Mesendoderm (in vitro differentiated cells): ENCODE measurements at places on chromosomes 2 and 18.

DNA sequence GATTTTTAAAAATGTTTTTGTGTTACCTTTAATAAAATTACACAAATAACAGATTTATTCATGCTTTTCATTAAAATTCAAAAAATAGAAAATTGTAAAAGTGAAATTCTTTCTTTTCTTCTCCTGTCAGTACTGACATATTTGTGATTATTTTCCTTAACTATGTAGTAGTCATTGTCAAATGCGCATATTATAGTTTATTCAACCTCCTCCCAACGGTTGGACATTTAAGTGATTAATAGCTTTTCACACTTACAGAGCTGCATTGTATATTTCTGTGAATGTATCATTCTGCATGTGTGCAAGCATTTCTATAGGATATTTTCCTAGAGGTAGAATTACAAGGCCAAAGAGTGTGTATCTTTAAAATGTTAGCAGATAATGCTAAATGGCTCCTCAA lies 259.2 kb downstream of the SH3BP4 start:
- no peaks in the 10 kb centered on the region for H3K36me3 ChIP-seq
- H3K4me3 ChIP-seq = no peak overlapping the region
- no peaks in the 10 kb centered on the region for H3K4me1 ChIP-seq
- H3K27ac ChIP-seq = no peak overlapping the region
- H3K27me3 ChIP-seq = no peaks in the 10 kb centered on the region

DNA sequence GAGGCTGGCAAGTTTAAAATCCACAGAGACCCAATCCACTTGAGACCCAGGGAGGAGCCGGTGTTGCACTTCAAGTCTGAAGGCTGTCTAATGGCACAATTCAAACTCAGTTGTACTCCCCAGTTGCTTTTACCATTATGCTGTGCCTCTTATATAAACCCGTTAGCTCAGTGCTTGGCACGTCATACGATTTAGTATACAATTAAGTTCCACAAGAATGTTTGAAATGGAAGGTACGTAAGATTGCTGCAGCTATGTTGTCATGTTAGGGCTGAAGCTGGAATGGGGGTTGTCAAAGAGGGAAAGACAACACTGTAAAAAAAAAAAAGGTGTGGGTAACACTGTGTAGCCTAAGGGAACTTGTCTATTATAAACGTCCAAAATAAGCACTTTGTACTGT lies 30.2 kb downstream of the LIMS1 start:
- H3K27ac ChIP-seq = no peak overlapping the region
- H3K4me1 ChIP-seq = peaks cover 4% of the 10 kb centered on the region
- no peaks in the 10 kb centered on the region for H3K36me3 ChIP-seq

DNA sequence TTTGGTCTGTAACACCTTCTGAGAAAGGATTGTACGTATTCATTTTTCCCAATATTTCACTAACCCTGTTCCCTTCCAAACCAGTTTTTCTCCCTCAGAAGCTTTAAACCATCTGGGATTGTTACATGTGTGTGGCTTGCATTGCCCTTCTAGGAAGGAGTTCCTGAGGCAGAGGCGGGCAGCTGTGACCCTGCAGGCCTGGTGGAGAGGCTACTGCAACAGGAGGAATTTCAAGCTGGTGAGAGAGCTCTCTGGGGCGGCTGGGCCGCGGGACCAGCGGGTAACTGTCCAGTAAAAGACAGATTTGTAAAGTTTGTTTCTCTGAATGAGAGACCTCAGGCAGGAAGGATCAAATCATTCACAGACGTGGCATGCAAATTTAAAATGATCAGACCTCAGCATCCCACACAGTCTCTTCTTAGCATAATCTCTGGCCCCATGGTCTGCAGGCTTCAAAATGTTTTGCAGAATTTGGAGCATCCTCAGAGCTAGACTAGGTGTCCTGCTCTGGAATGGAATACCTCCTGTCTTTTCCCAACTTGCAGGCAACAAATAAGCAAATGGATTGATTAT lies 40.2 kb upstream of the GPR17 start:
- no peak overlapping the region for H3K4me3 ChIP-seq
- H3K27ac ChIP-seq = no peak overlapping the region
- no peaks in the 10 kb centered on the region for H3K4me1 ChIP-seq

GRCh38 chr18:47254341-47254939 lies 3.0 kb upstream of the SKOR2 start:
- H3K27me3 ChIP-seq = peaks cover 84% of the 10 kb centered on the region
- H3K27ac ChIP-seq = no peak overlapping the region
- H3K4me3 ChIP-seq = no peak overlapping the region

DNA sequence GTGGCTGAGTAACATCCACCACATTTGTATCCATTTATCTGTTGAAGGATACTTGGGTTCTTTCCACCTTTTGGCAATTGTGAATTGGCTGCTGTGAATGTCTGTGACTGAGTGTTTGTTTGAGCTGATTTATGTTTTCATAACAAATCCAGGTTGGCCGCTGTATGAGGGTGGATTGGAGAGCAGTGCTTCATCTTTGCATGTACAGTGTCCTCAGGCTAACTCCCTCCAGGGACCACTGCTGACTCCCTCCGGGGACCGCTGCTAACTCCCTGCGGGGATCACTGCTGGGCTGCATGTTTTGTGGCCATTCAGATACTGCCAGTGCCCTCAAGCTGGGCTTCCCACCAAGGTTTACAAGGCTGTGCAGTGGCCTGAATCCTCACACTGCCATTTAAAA lies 10.2 kb downstream of the BOK start:
- H3K27ac ChIP-seq = no peak overlapping the region
- DNase-seq = no peak
- H3K4me1 ChIP-seq = no peaks in the 10 kb centered on the region
- H3K36me3 ChIP-seq = no peaks in the 10 kb centered on the region

GRCh38 chr2:226074391-226074790 lies 674.9 kb downstream of the NYAP2 start:
- no peak overlapping the region for H3K27ac ChIP-seq
- no peak for DNase-seq
- H3K36me3 ChIP-seq = no peaks in the 10 kb centered on the region
- H3K4me1 ChIP-seq = no peaks in the 10 kb centered on the region
- no peaks in the 10 kb centered on the region for H3K27me3 ChIP-seq

- DNase-seq = no peak
- no peaks in the 10 kb centered on the region for H3K27me3 ChIP-seq
- no peaks in the 10 kb centered on the region for H3K4me1 ChIP-seq
These were observed 272.5 kb downstream of the GALR1 start for GRCh38 chr18:77522051-77522675.

GRCh38 chr18:48711651-48712486 lies 173.0 kb downstream of the CTIF start:
- no peak overlapping the region for H3K27ac ChIP-seq
- H3K36me3 ChIP-seq = no peaks in the 10 kb centered on the region
- no peaks in the 10 kb centered on the region for H3K27me3 ChIP-seq
- no peak overlapping the region for H3K4me3 ChIP-seq

DNA sequence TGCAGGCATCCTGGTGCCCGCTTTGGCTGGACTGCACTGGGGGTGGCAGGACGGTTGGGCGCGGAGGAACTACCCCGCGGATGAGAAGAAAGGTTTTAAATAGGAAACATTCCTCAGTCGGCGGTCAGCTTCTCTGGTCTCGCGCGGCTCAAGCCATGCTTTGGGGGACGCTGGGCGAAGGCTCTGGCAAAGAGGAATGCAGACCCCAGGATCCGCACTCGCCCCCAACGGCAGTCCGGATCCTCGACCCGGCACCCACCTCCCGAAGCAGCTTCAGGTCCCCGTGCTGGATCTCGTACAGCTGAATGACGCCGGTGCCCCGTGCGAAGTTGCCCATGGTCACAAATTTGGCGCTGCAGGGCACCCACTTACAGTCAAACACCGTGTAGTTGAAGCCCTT lies 686 bp upstream of the PNO1 start:
- peak; percentile 63 for DNase-seq
- no peak overlapping the region for H3K27ac ChIP-seq
- H3K36me3 ChIP-seq = peaks cover 3% of the 10 kb centered on the region
- no peaks in the 10 kb centered on the region for H3K27me3 ChIP-seq

DNA sequence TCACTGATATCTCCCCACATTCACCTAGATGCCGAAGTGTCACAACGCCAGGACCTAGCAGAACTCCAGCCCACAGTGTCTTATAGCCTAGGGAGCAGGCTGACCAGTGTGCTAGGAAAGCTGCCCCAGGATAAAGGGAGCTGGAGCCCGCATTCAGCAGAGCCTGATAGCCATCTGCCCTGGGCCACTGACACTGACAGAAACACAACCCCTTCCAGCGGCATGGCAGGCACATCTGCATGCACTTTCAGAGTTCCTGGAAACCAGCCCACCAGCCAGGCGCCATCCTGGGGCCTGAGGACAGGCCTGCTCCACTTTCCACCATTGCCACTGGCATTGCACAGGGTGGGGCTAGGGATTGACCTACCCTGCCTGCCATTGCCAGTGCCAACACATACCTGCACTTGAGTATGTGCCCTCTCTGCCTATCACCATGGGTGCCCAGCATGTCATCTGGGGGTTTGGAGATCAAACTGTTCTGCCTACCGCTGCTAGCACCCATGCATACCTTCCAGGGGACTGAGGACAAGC lies 290.1 kb upstream of the KLHL14 start:
- H3K27me3 ChIP-seq = no peaks in the 10 kb centered on the region
- no peak overlapping the region for H3K27ac ChIP-seq
- DNase-seq = no peak
- H3K4me3 ChIP-seq = no peak overlapping the region

DNA sequence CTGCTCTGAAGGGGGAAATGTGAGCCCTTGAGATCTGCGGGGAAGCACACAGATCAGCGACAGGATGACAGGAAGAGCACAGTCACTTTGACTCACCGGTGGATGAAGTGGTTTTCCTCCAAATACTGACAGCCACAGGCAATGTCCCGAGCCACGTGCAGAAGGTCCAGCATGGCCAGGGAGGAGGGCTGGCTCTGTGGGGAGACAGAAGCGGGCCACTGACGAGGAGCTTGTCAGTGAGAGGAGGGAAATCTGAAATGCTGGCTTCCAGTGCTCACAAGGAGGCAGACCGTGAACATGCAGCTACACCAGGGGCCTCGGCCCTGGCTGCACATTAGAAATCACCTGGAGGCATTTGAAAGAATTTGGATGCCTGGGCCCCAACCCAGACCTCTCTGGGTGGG lies 98.7 kb downstream of the CLIP4 start:
- no peak overlapping the region for H3K4me3 ChIP-seq
- no peaks in the 10 kb centered on the region for H3K4me1 ChIP-seq
- H3K27me3 ChIP-seq = no peaks in the 10 kb centered on the region
- H3K27ac ChIP-seq = no peak overlapping the region
- DNase-seq = no peak

GRCh38 chr18:35610724-35611123 lies 29.2 kb downstream of the GALNT1 start:
- peaks cover 4% of the 10 kb centered on the region for H3K4me1 ChIP-seq
- H3K27ac ChIP-seq = no peak overlapping the region
- no peaks in the 10 kb centered on the region for H3K27me3 ChIP-seq

GRCh38 chr2:127347734-127348392 lies 39.9 kb downstream of the MAP3K2 start:
- H3K36me3 ChIP-seq = no peaks in the 10 kb centered on the region
- H3K27ac ChIP-seq = no peak overlapping the region
- DNase-seq = no peak
- no peaks in the 10 kb centered on the region for H3K4me1 ChIP-seq
- H3K4me3 ChIP-seq = no peak overlapping the region

DNA sequence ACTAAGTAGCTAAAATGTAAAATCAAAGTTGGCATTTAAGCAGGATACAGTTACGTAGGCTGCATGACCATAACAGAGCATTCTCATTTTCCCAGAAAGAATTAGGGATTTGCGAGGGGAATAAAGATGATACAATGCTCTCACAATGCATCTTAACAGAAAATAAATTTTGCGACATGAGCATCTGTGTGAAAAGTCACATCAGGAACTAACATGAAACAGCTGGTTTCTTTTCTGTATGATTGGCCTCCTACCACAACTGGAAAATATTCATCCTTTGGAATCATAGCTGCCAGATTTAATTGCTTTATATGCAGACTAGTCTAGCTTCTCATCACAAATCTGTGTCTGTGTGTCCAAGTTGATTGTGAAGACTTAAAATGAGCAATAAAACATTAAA lies 66.0 kb downstream of the KCTD18 start:
- H3K27ac ChIP-seq = no peak overlapping the region
- no peak overlapping the region for H3K4me3 ChIP-seq
- H3K36me3 ChIP-seq = peaks cover 1% of the 10 kb centered on the region
- no peaks in the 10 kb centered on the region for H3K27me3 ChIP-seq
- no peak for DNase-seq

GRCh38 chr2:102226612-102227391 lies 40.0 kb downstream of the IL1RL2 start:
- H3K4me1 ChIP-seq = peaks cover 5% of the 10 kb centered on the region
- no peaks in the 10 kb centered on the region for H3K27me3 ChIP-seq
- DNase-seq = no peak
- no peak overlapping the region for H3K4me3 ChIP-seq
- H3K27ac ChIP-seq = no peak overlapping the region
- no peaks in the 10 kb centered on the region for H3K36me3 ChIP-seq

GRCh38 chr18:78737006-78737915 lies 242.4 kb upstream of the SALL3 start:
- no peak for DNase-seq
- no peak overlapping the region for H3K4me3 ChIP-seq
- no peaks in the 10 kb centered on the region for H3K27me3 ChIP-seq
- H3K27ac ChIP-seq = no peak overlapping the region
- H3K36me3 ChIP-seq = no peaks in the 10 kb centered on the region
- H3K4me1 ChIP-seq = no peaks in the 10 kb centered on the region

DNA sequence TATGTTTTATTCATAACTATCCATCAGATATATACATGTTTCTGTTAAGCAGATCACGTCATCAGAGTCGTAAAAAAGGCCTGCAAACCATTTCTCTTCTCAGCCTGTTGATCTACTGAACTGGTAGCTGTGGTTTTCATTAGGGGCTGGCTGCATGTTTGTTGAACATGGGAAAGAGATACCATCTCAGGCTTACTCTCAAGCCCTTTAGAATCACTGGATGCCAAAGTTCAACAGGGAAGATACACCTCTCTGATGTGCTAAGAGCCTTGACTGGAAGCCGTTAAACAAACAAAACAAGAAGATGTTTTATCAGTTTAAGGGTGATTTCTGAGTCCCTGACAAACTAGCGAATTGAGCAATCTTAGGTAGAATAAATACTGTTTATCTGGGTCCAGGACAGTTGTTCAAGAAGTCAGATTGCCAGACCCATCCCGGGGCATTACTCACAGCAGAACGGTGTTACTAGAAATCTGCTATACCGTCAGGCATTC lies 94.5 kb upstream of the LMAN1 start:
- no peak overlapping the region for H3K27ac ChIP-seq
- DNase-seq = peak; percentile 36
- no peak overlapping the region for H3K4me3 ChIP-seq

- H3K4me1 ChIP-seq = no peaks in the 10 kb centered on the region
- no peak overlapping the region for H3K4me3 ChIP-seq
- DNase-seq = no peak
- no peaks in the 10 kb centered on the region for H3K27me3 ChIP-seq
These were observed 18.7 kb upstream of the SULT1C3 start for GRCh38 chr2:108220942-108221541.
